Kidney epithelial cell (primary cell): ENCODE measurements at places on chromosomes 7 and 10.

DNA sequence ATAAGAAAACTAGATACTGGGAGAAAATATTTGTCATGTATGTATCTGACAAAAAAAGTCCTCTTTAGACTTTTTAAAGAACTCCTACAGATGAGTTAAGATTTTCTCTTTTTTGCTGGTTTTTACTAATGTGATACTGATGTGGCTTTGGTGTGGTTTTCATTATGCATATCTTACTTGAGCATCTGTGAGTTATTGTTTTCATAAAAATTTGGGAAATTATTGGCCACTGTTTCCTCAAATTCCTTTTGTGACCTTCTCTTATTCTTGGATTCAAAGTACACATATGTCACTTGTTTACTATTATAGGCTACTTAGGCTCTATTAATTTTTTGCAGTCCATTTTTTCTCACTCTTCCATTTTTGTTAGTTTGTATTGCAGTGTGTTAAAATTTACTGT is 89.0 kb downstream of the PPP1R9A start:
- no peak for DNase-seq

GRCh38 chr10:117134306-117135025 is 3.6 kb downstream of the VAX1 start:
- no peak for DNase-seq

DNA sequence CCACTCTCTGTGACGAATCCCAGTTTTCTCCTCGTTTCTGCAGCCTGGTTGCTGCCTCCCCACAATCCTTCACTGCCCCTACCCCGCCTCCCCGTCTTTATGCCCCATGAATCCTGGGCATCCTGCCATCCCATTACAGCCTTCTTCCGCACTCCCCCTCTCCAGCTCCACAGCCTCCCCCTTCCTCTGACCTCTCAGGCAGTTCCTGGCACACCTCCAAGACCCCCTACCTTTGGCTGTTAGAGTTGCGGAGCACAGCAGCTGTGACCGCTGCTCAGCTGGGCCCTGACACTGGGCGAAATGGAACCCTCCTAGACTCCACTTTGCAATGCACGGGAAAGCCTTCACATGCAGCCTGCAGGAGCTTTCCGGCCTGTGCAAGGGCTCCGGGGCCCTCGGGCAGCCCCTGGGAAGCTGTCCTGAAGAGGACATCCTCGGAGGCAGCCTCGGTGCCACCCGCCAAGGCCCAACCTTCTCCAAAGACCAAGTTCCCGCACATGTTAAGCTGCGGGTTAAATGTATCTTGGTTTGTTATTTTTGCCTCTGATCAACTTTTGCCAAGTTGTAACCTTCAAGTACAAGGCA is 400.7 kb upstream of the MKI67 start:
- no peak for DNase-seq

- no peak for DNase-seq
Observed at GRCh38 chr10:110399965-110400933, 95.5 kb upstream of the SMNDC1 start.

- DNase-seq = no peak
Observed at GRCh38 chr7:47473499-47474210, 108.3 kb downstream of the TNS3 start.

DNA sequence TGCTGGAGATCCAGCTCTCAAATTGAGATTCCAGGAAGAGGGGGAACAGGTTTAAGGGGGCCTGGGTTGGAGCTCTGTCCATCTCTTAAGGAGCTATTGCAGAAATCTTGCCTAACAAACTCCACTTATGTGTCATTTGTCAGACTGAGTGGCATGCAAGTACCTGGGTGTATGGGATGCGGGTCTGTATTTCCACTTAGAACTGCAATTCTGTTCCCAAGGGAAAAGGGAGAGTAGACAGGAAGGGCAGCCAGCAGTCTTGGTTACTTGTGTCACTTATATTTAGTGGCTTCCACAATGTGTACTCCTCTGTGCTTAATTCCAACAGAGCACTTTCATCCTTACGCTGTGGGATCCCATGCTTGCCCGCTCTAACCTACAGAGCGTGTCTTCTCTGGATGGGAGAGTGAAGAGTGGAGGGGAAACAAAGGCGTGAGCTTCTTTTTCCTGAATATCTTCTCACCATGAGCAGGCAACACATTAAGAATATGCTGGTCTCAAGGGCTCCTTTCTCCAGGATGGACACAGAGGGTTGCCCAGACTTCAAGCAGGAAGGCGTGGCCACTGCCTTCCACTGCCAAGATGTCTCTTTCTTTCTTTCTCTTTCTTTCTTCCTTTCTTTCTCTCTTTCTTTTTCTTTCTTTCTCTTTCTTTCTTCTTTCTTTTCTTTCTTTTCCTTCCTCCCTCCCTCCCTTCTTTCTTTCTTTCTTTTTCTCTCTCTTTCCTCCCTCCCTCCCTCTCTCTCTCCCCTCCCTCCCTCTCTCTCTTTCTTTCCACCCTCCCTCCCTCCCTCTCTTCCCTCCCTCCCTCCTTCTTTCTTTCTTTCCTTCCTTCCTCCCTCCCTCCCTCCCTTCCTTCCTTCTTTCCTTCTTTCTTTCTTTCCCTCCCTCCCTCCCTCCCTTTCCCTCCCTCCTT is 153.8 kb upstream of the TNS3 start:
- DNase-seq = no peak

DNA sequence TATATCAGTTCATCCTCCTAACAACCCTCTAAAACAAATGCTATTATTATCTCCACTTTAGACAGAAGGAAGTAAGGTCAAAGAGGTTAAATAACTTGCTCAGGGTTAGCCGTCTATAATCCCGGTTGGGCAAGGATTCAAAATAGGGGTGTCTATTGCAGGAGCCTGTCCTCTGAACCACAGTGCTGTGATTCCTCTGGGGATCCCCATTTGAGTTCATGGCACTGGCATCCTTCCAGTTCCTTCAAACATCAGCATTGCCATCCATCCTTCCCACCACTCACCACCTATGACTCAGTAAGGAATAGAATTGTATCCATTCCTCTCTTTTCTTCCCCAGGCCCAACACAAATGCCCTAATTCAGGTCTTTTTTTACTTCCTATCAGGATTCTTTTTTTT is 25.6 kb downstream of the HPS6 start:
- no peak for DNase-seq

- no peak for DNase-seq
Observed at GRCh38 chr10:108783897-108784296, 1139.4 kb downstream of the XPNPEP1 start.

- no peak for DNase-seq
Observed at GRCh38 chr7:90334193-90334843, 12.2 kb upstream of the GTPBP10 start.

GRCh38 chr7:49822856-49823255 is 49.4 kb downstream of the VWC2 start:
- no peak for DNase-seq
